ENCODE measurements at places on chromosomes 5 and 9.

GRCh38 chr9:101674165-101674564 is 64.3 kb downstream of the GRIN3A start:
- DNase-seq, result no peak

DNA sequence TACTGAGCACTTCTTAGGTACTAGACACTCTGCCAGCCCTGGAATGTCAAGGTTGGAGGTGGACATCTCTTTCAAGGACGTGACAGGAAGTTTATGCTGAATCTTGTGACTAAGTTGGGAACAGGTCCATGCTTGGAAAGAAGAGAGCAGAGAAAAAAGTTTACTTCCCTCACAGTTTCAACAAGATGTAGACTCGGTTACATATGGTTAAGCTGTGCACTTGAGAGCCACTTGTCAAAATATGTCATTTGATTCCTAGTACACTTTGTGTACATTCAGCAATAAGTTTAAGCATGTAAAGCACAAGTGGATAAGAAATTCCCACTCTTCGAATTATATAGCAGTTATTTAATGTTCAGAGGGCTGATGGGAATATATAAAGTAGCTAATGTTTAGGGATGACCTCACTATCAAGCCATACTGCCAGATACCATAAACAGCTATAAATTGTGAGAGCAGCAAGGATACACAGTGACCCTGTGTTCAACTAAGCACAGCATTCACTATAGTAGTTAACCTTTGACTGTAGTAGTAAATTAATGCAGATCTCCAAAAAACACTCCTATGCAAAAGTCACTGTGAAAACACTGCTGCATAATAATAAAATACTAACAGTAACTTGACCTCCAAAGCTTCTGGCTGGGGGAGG is 1944.6 kb upstream of the WWC1 start:
- no peak for DNase-seq

GRCh38 chr5:171823269-171823668 is 37.7 kb downstream of the SMIM23 start:
- DNase-seq, result no peak

- peak; percentile 3 for DNase-seq
Measured at GRCh38 chr9:31542384-31543055, 841.9 kb upstream of the ACO1 start.

DNA sequence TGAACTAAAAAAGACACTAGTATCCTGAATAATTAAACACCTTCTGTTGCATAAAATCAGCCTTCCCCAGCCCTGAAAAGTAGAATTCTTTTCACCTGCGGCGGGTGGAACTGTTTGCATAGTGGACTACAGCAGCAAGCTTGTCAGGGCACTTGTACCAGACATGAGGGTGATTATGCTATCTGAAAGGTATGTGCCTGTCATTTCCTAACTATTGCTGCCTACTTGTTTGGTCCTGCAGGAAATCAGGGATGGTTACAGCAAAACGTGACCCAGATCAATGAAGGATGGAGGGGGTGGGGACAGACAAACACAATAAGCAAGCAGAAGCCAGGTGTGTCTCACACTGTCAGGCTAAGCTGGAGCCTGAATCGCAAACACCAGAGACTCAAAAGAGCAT is 385.6 kb downstream of the MLLT3 start:
- DNase-seq, result no peak

- DNase-seq, result no peak
Measured at GRCh38 chr5:171410181-171410580, 9.3 kb upstream of the FGF18 start.

- no peak for DNase-seq
Measured at GRCh38 chr5:82327941-82328340, 49.8 kb upstream of the RPS23 start.

DNA sequence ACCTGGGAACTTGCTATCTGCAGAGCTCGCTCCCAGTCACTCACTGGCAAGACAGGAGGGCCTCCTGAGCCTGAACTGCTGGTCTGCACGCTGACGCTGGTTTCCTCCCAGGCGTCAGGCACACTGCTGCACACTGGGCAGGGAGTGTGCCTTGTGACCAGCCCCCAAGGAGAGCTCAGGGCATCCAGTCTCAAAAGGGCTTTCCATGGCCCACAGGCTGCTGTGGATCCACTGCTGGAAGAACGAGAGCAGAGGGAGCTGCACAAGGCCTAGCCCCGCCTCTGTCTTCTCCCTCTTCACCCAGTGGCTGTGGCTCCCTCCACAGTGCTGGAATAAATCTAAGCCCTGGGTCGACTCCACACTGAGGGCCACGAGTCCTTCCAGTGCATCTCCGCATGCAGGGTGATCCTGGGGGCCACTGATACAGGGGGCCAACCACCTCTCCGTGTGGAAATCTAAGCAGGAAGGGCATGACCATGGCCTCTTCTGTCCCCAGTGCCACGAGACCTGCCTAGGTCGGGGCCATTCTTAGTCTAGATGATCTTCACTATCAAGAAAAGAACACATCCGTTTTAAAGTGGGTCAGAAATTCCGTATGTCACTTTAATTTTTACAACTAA is 93.6 kb downstream of the CAMSAP1 start:
- no peak for DNase-seq

Measured in effector CD4-positive, alpha-beta T cell (primary cell).